Activated CD8-positive, alpha-beta memory T cell treated with anti-CD3 and anti-CD28 coated beads for 4 hours (primary cell): ENCODE measurements at places on chromosomes 1 and 21.

- DNase-seq, result no peak
These were observed 189.1 kb downstream of the RASAL2 start for GRCh38 chr1:178282949-178283367.

- no peak for DNase-seq
These were observed 119.5 kb upstream of the CSF3R start for GRCh38 chr1:36602184-36602583.

DNA sequence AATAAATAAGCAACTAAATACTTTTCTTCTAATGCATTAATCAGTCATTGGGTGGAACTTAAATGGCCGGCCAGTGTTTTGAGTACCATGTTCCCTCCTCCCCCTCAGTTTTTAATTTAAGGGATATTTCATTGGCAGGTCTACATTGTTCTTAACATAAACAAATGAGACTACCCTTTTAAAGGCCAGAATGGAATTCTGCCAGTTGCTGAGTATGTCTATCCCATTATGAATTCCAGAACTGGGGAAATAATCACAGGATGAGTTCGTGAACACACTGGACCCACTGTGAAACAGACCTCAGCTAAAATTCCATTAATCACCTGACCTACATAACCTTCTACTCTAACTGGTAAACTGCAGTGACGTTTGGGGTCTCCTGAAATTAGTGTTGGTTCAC is 305.5 kb upstream of the PKN2 start:
- DNase-seq, result no peak

- no peak for DNase-seq
These were observed 35.7 kb upstream of the FMN2 start for GRCh38 chr1:240055936-240056335.
